ENCODE measurements at places on chromosomes 4 and X.

DNA sequence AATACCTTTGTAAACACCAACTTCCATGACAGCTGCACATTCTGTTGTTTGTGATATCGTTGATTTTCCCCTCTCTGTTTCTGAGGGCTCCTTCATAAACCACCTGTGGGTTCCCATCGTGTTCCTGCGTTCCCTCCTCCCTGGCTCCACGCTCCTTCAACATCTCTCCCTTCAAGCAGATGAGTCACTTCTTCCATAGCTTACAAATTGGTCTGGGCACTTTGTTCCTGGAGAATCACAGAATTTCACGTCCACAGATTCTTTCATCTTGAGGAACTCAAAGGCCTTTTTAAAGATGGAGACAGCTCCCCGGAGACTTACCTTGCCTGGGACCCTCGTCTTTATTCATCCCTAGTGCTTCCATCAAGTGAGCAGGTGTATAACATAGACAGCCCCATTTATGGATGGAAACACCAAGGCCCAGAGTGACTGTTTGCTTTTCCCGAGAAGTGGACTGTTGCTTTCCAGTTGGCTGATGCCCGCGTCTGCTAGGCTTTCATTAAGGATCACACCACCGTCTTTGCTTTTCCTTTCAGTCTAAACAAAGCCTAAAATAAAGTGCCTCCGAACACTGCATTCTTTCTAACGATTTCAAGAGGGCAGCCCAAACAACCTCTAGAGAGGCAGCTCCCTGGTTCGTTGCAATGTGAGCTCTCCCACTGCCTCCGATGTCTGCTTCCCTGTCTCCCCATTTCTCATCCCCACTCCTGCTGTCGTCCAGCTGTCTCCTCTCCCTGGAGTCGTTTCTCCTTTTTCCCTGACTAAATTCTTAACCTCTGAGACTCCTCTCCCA lies 146.3 kb upstream of the STX18 start:
- no peak for DNase-seq

- peak; percentile 18 for DNase-seq
These were observed 25.3 kb downstream of the FAM241A start for GRCh38 chr4:112170451-112170993.

- DNase-seq = no peak
These were observed 6.8 kb upstream of the DCAF8L1 start for GRCh38 chrX:27987862-27988646.

- no peak for DNase-seq
These were observed 89.2 kb downstream of the PJA1 start for GRCh38 chrX:69076088-69076487.

DNA sequence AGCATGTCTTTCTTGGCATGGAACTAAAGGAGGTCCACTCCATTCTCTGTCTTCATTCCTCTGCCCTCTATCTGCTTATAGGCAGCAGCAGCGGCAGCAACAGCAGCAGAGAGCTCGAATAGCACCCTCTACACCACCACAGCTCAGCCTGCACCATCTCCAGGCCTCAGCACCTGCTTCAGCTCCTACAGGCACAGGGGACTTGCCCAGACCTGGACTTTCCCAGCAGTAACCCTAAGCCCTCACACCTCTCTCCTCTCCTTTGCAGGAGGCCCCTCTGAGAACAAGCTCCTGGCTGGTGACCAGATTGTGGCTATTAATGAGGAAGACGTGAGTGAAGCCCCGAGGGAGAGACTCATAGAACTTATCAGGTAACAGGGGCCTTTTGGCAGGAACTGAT lies 80.7 kb downstream of the FRMPD3 start:
- no peak for DNase-seq

DNA sequence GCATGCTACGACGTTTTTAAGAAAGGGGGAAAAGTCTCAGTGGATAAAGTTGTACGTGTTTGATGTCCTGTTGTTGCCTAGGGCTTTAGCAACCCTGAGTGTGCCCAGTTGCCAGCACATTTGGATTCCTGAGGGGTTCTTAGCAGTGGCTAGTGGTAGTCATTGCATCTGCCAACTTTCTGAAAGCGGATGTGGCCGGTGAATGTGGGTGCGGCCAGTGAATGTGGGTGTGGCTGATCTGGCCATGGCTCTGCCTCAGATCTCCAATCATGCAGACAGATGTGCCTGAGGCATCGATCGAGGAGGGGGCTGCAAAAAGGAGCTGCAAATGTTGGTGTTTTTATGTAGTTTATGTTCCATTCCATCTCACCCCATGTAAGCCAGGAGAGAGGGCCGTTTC lies 41.5 kb upstream of the FAT1 start:
- no peak for DNase-seq

DNA sequence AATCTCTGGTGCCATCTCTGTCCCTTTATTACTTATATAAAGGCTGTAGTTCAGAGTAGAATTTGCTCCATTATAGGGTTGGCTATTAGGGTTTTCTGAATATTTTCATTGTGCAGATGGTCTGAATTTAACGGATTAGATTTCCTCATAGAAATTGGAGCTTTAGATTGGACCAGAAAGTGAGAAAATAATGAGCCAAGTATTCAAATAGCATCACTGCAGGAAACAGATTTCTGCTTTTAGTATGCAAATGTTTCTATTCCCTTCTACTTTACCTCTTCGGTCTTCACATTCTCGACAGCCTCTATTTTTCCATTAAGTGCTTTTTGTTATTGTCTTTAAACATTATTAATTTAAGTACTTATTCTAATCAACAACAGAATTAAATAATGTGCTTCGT lies 55.4 kb downstream of the TRIM2 start:
- DNase-seq = no peak

DNA sequence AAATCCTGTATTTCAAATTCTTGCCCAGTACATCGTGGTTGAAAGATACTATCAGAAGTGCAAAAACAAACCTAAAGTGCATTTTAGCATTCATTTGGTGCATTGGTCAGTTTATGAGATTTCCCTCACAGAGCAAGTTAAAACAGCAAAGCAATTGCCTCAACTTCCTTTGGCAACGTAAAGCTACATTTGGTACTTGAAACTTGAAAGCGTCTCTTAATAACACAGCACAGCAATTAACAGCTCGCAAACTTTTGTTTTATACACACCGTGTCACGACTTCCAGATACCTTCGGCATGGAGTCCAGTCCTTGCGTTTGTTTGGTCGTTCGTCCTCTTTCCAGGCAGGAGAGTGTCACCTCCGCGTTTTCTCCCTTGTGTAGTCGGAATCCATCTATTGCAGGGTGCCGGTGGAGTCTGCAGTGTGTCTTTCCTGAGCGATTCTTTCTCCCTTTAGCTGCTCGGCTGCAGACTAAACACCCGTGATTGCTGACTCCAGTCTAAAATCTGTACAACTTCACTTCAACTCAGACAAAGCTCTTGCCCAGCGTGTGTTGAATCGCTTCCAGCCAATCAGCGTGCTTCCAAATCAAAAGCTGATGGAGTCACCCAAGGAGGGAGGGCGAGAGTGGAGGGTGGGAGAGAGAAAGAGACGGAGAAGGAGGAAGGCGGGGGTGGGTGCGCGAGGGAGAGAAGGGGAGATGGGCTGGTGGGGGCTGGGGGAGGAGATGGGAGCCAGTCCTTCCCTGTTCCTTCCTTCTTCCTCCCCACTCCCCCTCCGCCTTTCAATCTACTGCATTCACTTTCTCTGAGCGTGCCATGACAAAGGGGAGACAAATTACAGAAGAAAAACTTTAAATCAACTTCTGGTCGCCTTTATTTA lies at the start of gene PCDH18:
PCDH18 (minus strand) TSS at position 509 of the 883 bp plus-strand sequence; CDS start at position 103, 406 bp downstream.
- peak; percentile 38 for DNase-seq

DNA sequence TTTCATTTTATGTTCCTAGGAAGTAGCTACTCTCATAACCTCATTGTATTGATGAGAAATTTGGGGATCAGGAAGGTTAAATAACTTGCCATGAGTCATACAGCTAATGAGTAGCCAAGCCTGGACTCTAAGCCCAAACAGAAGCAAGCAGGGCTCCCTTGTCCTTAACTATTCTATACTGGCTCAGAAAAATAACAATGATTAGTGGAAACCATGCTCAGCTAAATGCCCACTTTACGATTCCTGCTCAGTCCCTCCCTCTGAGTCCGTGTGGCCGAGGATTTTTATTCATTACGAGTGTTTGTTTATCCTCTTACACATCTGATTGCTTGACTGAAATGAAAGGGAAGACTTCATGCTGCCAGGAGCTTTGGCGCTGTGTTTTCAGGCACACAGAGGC lies 100.9 kb downstream of the SLC34A2 start:
- no peak for DNase-seq

- no peak for DNase-seq
These were observed 414.9 kb upstream of the PITX2 start for GRCh38 chr4:111037591-111038360.

DNA sequence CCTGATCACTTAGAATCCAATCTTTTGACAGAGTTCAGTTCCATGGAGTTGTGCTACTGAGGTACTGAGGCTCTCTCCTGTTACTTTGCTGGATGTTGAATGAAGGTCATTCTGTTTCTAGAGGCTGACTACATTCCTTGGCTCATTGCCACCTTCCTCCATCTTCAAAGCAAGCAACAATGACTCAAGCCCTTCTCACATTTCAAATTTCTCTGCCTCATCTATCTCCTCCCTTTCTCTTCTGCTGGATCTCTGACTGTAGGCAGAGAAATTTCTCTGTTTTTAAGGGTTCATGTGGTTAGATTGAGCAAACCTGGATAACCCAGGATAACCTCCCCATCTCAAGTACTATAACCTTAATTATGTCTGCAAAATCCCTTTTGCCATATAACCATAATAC lies 775.4 kb downstream of the STPG2 start:
- DNase-seq = no peak

DNA sequence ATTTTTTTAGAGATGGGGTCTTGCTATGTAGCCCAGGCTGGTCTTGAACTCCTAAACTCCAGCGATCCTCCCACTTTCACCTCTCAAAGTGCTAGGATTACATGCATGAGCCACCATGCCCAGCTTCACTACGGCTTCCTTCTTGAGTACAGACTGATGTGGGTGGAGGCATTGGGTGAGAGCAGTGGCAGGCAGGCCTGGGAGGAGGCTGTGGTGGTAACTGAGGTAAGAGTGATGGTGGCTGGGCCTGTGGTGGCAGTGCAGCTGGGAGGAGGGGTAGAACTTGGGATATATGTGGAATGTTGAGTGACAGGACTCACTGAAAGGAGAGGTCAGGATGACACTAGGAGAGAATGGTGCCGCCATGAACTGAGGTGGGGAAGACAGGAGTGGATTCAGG lies 80.9 kb downstream of the MED28 start:
- DNase-seq = no peak

DNA sequence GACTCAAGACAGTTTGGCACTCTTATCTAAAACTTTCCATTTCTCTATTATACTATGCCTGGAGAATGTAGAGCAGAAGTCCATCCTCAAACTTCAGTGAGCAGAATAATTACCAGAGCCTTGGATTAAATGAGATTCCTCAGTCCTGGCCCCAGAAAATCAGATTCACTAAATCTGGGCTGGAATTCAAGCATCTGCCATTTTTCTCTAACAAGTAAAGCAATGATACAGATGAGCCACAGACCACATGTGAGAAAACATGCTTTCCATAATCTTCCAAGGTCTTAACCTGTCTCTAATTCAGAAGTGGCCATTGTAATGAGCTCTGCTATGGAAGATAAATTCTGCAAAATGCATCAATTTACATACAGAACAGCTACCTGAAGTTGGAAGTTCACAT lies 25.4 kb downstream of the SOWAHB start:
- no peak for DNase-seq
